ENCODE measurements at places on chromosomes 1 and 21. TPM values are rescaled to one million over a fixed set of nuclear protein-coding genes. Genes with fewer than 3 reads are reported as not detected.
A peak's percentile ranks its signal among the peaks of the same experiment; 100 is the strongest.

The OR2L5 gene
- not detected for total RNA-seq

The PEX11B gene
- 31.0 TPM for total RNA-seq

The ZSWIM5 gene
- 4.1 TPM for total RNA-seq

The INSRR gene
- not detected for total RNA-seq

The NRAS gene
- 26.5 TPM for total RNA-seq

The MAP10 gene
- total RNA-seq: 2.1 TPM

The TMEM200B gene
- total RNA-seq: 8.7 TPM

The OR10K2 gene
- total RNA-seq: not detected

- H3K27me3 ChIP-seq: no peaks in the 10 kb centered on the region
- no peak for DNase-seq
- peaks cover 41% of the 10 kb centered on the region for H3K4me1 ChIP-seq
- H3K27ac ChIP-seq: peak overlapping the region; percentile 84
Measured at GRCh38 chr1:39160703-39161102, 43.8 kb upstream of the MACF1 start.

- no peak for DNase-seq
- H3K27me3 ChIP-seq: no peaks in the 10 kb centered on the region
- H3K4me1 ChIP-seq: peaks cover 19% of the 10 kb centered on the region
- no peak overlapping the region for H3K27ac ChIP-seq
- H3K4me3 ChIP-seq: no peak overlapping the region
Measured at GRCh38 chr1:67682659-67683197, 2.3 kb upstream of the GADD45A start.

DNA sequence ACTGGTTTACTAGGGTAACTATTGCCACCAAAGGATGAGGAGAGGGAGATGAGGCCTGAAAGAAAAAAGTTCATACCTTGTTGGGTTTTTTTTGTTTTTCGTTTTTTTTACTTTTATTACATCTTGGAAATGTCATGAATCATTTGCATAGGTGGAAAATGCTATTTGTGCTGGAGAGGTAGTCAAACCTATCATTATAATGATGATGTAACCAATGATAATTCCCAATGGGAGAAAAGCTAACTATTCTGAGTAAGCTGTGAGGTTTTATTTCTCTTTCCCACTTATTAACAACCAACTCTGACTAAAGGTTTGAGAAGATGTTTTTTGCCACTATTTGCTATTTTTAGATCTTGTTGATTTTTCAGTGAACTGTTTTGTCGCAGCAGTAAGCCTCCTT is 29.0 kb downstream of the SH3GLB1 start:
- no peak overlapping the region for H3K27ac ChIP-seq
- no peak overlapping the region for H3K4me3 ChIP-seq
- peaks cover 83% of the 10 kb centered on the region for H3K36me3 ChIP-seq
- DNase-seq: no peak

DNA sequence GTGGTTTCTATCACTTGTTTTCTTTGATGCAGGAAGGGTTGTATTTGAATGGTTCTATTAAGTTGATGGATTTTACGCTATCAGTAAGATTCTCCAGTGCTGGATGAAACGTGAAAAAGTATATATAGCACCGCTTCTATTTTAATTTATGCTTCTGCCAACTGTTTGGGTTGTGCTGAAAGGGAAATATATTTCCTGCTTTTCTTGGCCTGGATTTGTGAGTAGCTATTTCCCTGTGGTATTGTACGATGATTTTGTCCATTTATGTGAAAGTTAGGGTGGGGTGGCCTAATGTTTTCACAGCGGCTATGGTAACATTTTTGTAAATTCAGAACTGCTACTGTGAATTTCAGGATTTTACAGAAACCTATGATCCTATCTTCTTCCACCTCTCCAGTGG is 322 bp downstream of the C1orf162 start:
- H3K4me1 ChIP-seq: peaks cover 5% of the 10 kb centered on the region
- peaks cover 18% of the 10 kb centered on the region for H3K36me3 ChIP-seq
- H3K4me3 ChIP-seq: peak overlapping the region; percentile 38
- no peak for DNase-seq
- no peaks in the 10 kb centered on the region for H3K27me3 ChIP-seq
- H3K27ac ChIP-seq: peak overlapping the region; percentile 85

DNA sequence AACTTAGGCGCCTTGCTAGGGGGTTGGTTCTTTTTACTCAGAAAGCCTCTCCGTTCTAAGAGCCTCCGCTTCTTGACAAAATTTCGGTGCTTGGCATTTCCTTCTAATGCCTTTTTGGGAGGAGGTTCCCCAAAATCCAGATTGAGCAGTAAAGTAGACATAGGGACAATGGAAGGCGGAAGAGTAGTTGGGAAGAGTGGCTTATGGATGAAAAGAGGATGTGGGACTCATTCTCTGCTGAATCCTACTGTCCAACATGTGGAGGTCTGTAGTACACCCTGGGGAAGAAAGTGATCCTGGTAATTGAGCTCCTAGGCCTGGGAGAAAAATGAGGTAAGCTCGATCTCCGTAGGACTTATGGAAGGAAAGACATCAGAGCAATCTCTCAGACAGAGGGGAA is 777 bp upstream of the METTL25B start:
- H3K4me3 ChIP-seq: peak overlapping the region; percentile 79
- no peak for DNase-seq
- no peaks in the 10 kb centered on the region for H3K27me3 ChIP-seq
- H3K36me3 ChIP-seq: peaks cover 29% of the 10 kb centered on the region
- H3K27ac ChIP-seq: peak overlapping the region; percentile 96

DNA sequence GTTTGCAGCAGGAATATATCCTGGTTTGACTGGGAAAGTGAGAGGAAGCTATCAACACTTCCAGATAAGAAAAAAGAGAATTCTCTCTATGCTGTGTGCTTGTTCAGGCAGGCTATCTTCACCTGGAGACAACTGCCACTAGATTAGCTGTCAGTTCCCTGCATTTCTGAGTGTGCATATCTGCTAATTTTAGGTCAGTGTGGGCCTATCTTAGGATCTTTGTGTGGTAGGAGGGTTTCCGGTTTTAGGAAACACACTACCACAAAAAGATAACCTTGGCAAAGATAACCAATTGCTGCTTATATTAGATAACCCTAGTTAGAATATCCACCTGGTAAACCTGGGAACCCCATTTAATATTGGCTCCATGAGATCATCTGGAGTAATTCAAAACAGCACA is 22.5 kb upstream of the GBP5 start:
- H3K27ac ChIP-seq: no peak overlapping the region
- no peaks in the 10 kb centered on the region for H3K36me3 ChIP-seq
- H3K4me1 ChIP-seq: peaks cover 6% of the 10 kb centered on the region
- no peak overlapping the region for H3K4me3 ChIP-seq

- no peak overlapping the region for H3K27ac ChIP-seq
- no peak overlapping the region for H3K4me3 ChIP-seq
- H3K4me1 ChIP-seq: peaks cover 26% of the 10 kb centered on the region
- H3K36me3 ChIP-seq: peaks cover 7% of the 10 kb centered on the region
Measured at GRCh38 chr21:36073181-36073580, 3.4 kb downstream of the CBR1 start.

GRCh38 chr1:23224739-23225648 is 7.7 kb upstream of the HTR1D start:
- no peak overlapping the region for H3K27ac ChIP-seq
- peaks cover 7% of the 10 kb centered on the region for H3K4me1 ChIP-seq
- H3K36me3 ChIP-seq: no peaks in the 10 kb centered on the region
- DNase-seq: peak; percentile 28
- no peak overlapping the region for H3K4me3 ChIP-seq

DNA sequence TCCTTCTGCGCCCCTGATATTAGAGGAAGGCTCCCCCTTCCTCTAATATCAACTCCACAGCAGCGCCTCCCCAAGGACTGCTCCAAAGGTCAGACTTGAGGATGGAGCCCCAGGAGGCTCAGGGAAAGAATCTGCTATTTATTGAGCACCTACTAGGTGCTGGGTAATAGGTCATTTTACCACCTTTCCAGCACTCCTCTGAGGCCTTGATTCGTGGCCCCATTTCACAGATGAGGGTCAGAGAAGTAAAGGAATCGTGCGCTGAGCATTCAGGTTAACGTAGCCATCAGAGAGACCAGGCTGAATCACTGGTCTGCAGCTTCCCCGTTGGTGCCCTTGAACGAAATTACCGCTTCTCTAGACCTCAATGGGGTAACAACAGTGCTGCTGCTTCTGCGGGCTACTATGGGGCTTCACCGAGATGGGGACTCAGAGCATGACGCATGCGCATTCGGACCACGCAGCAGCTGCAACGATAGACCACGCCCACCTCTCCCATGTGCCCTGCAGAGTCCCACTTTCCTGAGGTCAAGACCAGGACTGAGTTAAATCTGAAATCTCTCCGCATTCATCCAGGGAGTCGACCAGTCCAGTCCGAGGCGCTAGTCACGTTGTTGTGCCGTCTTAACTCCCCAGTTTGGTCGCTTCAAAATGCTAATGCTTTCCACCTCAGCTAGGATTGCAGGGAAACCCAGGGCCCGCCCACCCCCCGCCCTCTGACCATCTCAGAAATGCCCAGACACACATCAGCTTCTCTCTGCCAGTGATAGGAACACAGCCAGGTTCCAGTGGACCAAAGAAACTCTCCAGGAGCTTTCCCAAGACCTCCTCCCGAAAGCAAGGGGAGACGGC is 12.9 kb downstream of the CAMK2N1 start:
- no peak for DNase-seq
- H3K36me3 ChIP-seq: no peaks in the 10 kb centered on the region
- H3K27ac ChIP-seq: no peak overlapping the region
- peaks cover 35% of the 10 kb centered on the region for H3K27me3 ChIP-seq

DNA sequence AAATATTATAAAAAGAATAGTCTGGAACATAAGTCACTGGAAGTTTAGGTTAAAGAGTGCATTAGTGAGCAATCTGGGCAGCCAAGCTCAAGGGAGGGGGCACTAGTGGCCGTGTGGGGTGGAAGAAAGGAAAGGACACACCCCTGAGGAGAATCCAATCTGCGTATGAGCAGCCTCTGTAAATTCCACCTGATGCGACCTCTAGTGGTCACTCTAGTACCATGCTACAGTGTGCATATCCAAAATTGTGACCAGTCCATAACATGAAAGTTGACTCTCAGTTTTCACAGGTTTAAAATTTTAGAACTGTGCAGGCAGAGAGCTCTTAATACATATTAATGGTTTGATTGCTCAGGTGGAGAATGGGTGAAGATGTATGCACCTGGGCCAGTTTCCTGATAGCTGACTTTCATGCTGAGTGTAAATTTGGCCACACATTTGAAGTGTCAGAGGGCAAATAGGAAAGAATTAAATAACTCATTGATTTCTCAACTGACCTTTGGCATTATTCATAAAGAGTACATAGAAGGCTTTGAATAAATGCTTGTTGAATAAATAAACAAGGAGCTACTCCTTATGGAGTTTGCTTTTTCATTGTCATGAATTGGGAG is 105.9 kb upstream of the C21orf91 start:
- DNase-seq: no peak
- H3K4me3 ChIP-seq: no peak overlapping the region
- H3K36me3 ChIP-seq: no peaks in the 10 kb centered on the region
- no peaks in the 10 kb centered on the region for H3K27me3 ChIP-seq
- no peak overlapping the region for H3K27ac ChIP-seq

GRCh38 chr1:172120381-172120780 is 279.1 kb downstream of the DNM3 start:
- DNase-seq: no peak
- H3K27ac ChIP-seq: no peak overlapping the region
- no peaks in the 10 kb centered on the region for H3K27me3 ChIP-seq
- no peaks in the 10 kb centered on the region for H3K4me1 ChIP-seq

DNA sequence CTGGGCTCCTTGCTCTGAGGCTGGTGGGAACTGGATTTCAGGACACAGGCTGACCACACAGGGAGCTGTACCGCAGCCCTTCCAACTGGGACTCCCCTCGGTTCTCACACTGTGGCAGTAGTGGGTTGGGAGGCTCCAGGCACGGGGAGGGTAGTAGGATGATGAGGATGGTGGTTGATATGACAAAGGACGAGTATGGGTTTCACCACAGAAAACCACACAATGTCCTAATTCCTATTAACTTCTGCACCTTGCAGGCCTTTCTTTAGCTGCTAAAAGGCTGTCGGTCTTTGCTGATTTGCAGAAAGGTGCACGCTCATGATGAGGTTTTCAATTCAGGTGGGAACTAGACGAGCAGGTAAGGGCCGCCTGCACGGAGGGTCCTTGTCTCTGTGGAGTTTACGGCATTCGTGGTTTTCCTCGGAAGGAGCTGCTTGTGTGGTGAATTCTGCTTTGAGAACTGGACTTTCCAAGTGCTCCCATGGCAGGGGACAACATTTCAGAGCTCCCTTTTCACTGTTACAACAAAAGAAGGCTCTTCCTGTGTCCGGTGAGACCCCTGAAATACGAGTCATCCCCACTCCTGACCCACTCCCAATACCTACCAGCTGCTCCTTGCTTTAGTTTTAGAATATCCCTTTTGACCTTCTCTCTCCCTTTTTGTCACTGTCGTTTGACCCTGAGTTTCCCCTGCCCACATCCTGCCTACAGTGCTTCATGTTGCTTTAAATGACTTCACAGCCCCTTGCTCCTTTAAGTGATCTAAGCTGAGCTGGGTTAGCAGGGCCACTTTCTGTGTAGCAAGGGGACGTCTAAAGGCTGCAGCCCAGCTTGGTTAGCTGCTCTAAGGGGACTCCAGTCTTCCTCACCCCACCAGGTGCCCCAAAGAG is 125.1 kb downstream of the MRPS6 start:
- H3K4me1 ChIP-seq: peaks cover 23% of the 10 kb centered on the region
- H3K27ac ChIP-seq: peak overlapping the region; percentile 6
- no peaks in the 10 kb centered on the region for H3K36me3 ChIP-seq

- no peaks in the 10 kb centered on the region for H3K27me3 ChIP-seq
- H3K36me3 ChIP-seq: no peaks in the 10 kb centered on the region
- no peak overlapping the region for H3K4me3 ChIP-seq
- no peak overlapping the region for H3K27ac ChIP-seq
- H3K4me1 ChIP-seq: no peaks in the 10 kb centered on the region
Measured at GRCh38 chr1:107530543-107530942, 389.7 kb downstream of the NTNG1 start.

- no peaks in the 10 kb centered on the region for H3K36me3 ChIP-seq
- no peak overlapping the region for H3K27ac ChIP-seq
- no peak overlapping the region for H3K4me3 ChIP-seq
- DNase-seq: no peak
- H3K27me3 ChIP-seq: no peaks in the 10 kb centered on the region
- peaks cover 30% of the 10 kb centered on the region for H3K4me1 ChIP-seq
Measured at GRCh38 chr1:61140778-61141177, 58.4 kb downstream of the NFIA start.

Data from upper lobe of right lung (tissue), 1 donor.